ENCODE measurements at places on chromosomes 11 and 22. TPM values are rescaled to one million over a fixed set of nuclear protein-coding genes. Genes with fewer than 3 reads are reported as not detected.

- DNase-seq = no peak
Measured at GRCh38 chr11:133383689-133384088, 148.6 kb downstream of the OPCML start.

The GNAZ gene
- 0.26 TPM for total RNA-seq

GRCh38 chr22:39520226-39521105, at the start of gene ATF4:
ATF4 (plus strand) TSS chr22:39520562; CDS start chr22:39521446, 884 bp downstream.
- peak; percentile 91 for DNase-seq

GRCh38 chr11:111851636-111852035, 19.7 kb downstream of the ALG9 start:
- no peak for DNase-seq

DNA sequence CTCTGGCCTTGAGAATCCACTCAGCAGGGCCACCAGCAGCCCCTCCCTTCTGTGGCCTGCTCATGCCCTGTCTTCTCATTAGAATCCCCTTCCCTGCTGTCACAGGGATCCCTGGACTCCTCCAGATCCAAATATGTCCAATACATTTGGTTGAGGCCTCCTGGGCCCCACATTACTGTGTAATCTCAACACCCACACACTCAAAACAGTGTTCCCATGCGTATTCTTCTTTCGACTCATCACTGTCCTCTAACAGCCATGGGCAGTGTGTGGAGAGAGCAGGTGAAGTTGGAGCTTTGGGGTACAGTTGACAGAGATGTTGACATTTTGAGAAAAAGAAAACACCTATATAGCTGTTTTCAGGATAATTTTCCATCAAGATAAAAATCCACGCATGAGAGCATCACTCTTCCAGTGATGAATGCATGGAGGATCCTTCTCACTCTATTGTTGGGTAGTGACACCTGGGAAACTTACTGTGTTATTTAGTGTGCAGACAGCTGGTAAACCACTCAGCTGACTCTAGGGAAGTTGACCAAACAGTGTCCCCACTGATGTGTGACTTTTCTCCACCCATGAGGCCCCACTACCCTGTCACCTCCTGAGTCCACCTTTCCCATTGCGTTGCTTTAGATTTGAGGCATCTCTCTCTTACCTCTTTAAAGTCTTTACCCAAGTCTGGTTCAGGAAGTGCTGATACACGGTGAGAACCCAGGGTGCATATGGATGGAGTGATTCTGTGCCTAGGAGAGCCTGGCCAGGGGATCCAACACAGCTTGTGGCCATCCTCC, 28.7 kb upstream of the VPREB1 start:
- DNase-seq = peak; percentile 5

GRCh38 chr22:37262346-37262745, 18.3 kb upstream of the RAC2 start:
- DNase-seq = no peak

GRCh38 chr11:27514076-27514475, 7.5 kb upstream of the LIN7C start:
- no peak for DNase-seq

DNA sequence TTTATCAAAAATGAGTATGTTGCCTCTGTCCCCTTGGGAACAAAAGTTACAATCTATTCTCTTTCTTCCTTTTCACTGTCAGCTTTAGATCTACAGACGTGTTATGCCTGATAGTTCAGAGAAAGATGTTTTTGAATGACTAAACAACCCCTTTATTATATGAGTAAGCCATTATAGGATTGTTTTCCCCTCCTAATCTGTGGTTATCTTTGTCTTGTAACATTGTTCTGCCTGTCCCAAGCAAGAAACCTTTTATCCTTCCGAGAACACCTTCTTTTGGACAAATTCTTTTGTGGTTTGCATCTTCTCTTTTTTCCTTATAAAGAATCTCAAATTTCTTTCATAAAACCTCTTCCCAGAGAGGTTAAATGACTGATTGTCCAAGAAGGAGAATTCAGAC, 208.4 kb downstream of the DDX10 start:
- no peak for DNase-seq

DNA sequence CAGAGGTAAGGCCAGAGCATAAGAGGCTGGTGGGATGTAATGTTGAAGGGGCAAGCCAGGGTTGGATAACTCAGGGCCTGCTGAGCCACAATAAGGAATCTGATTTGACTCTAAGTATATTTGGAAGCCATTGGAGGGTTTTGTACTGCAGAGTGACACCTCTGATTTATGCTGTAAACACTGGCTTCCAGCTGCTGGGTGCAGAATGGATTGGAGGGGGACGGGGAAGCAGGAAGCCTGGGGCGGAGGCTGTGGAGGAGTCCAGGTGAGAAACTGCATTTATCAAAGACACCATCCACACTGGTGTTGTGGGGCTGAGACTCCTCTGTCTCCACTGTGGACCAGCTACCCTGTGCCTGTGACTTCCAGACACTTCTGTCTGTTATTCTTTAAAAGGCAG, 26.8 kb downstream of the MIAT start:
- DNase-seq = no peak

- DNase-seq = no peak
Measured at GRCh38 chr11:10351435-10351764, 46.5 kb downstream of the ADM start.

DNA sequence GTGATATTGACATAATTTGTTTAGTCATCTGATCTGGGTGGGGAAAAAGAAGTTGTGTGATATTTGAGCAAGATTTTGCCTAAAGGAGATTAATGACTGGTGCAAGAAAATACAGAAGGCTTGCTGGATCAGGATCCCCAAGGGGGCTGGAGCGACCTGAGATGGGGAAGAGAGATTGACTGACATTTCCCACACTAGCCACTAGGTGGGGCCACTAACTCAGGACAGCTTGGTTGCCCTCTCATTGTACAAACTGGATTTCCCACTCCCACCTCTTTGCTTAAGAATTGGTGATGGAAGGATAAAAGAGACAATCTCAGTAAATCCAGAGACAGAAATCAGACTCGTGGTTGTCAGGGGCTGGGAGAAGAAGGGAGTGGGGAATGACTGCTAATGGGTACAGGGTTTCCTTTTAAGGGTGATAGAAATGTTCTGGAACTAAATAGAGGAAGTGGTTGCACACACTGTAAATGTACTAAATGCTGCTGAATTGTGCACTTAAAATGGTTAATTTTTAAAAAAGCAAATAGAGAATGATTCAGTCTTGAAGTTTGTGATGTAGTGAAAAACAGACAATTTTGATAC, 50.7 kb downstream of the CTTN start:
- no peak for DNase-seq

DNA sequence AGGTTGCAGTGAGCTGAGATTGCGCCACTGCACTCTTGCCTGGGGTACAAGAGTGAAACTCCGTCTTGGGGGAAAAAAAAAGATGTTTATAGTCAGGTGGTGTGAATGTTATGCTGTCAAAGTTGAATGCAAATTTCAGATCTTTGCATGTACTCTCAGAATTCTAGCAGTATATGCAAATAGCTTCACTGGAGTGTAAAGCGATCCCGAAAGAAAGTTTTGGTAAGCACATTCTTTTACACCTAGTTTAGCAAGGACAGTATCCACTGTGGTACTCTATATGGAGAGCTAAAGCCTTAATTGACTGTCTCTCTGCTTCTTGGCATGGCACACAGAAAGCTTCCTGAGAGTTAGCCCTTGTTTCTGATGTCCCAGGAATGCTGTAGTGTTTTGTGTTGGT, 4.0 kb downstream of the JAM3 start:
- no peak for DNase-seq

The SCGB1D2 gene
- total RNA-seq = not detected

DNA sequence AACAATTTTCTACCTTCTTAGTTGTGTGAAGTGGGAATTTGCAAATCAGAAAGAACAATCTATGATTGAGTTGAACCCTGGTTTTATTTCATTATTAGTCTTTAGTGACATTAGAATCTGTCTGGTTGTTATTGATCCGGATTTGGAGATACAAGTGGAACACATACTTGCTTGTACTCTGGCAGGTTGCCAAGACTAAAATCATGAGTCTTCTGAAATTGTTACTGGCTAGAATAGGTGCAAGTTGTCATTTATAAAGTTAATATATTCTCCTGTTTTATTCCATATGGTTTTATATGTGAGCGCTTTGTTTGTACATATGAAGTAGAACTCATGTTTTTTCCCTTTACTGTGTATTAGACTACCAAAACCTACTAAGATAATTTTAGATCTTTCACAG, 23.0 kb downstream of the CCDC15 start:
- no peak for DNase-seq

DNA sequence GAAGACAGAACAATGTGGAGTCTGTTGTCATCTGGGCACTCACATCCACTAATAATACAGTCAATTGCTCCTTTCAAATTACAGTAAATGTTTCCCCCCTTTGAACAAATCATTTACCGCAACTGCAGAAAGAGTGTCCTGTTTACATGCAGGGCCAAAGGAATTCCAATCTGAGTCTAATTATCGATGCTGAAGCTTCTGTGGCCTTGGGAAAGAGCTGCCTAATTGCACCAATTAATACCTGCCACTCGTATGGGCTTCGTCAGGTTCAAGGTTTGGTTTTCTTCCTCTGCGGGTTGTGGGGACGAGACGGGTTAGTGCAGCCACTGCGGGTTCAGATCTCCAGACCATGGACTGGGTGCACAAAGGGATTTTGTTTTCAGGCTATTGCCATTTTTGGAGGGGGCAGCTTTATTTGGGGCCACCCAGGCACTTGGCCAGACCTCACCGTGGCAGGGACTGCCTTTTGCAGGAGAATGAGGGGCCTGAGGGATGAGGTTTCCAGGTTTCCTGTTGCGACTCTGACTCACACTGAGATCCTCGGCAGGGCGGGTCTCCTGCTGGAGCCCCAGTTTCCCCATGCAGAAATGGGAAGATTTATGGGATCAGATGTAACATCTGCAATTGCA, 147.6 kb downstream of the MIAT start:
- no peak for DNase-seq

GRCh38 chr11:68743539-68743938, 7.8 kb downstream of the TESMIN start:
- DNase-seq = no peak

Data from activated CD8-positive, alpha-beta T cell treated with anti-CD3 and anti-CD28 coated beads, Interleukin-2, amount 10 ng/mL, durations not matched to agents 7 days and 5 days (primary cell).